COLO829 (cell line): ENCODE measurements at places on chromosomes 5 and 9.

DNA sequence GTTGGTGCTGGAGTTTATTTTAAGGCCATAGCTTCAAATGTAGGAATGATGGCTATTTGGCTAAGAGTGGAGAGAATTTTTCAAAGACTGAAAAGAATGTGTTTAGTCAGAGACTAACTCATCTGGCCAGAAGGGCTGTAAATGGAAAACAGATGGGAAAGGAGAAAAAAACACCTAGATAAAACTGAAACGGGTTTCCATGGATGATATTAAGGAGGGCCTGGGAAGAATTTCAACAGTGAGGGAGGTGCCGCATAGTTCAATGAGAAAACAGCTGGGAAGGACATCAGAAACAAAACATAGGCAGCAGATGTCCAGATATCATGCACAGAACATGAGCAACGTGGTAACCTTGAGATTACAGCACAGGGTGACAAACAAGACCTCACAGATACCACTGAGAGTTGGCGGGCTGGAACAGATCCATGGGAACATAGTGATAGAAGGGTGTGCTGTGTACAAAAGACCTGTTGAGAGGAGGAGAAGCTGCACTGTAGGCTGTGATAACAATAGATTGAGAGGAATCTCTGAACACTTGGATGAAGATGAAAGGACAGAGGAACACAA lies 31.2 kb upstream of the RAD23B start:
- peak; percentile 12 for DNase-seq

GRCh38 chr5:116037236-116037822 lies 5.1 kb downstream of the ARL14EPL start:
- DNase-seq = no peak

GRCh38 chr5:179668391-179668790 lies 12.4 kb downstream of the CBY3 start:
- no peak for DNase-seq

- no peak for DNase-seq
Observed at GRCh38 chr9:89489548-89490530, 8.1 kb downstream of the SEMA4D start.

- no peak for DNase-seq
Observed at GRCh38 chr5:158591301-158591863, 508.3 kb downstream of the EBF1 start.

GRCh38 chr9:10268531-10269485 lies 344.0 kb downstream of the PTPRD start:
- DNase-seq = peak; percentile 31

DNA sequence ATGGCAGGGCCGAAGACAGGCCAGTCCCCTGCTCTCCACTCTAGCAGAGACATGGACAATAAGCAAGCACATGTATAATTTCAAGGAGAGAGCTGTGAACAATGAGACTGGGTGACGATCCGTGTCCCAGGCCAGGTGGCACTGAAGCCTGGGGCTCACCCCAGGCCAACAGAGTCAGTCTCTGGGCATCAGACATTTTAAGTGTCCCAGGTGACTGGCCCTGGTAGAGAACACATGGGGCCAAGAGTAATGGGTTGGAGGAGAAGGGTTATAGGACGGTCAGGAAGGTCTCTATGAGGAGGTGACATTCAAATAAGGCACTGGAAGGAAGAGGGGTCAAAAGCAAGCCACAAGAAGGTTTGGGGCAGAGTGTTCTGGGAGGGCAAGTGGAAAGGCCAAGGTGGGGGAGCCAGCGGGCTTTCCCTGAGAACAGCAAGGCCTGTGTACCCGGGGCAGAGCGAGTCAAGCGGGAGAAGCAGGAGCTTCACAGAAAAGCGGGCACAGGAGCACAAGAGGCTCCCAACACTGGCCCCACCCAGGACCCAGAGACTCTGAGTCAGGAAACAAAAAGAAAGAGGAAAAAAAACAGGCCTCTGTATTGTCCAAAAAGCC lies 1.1 kb upstream of the AKNA start:
- DNase-seq = no peak

DNA sequence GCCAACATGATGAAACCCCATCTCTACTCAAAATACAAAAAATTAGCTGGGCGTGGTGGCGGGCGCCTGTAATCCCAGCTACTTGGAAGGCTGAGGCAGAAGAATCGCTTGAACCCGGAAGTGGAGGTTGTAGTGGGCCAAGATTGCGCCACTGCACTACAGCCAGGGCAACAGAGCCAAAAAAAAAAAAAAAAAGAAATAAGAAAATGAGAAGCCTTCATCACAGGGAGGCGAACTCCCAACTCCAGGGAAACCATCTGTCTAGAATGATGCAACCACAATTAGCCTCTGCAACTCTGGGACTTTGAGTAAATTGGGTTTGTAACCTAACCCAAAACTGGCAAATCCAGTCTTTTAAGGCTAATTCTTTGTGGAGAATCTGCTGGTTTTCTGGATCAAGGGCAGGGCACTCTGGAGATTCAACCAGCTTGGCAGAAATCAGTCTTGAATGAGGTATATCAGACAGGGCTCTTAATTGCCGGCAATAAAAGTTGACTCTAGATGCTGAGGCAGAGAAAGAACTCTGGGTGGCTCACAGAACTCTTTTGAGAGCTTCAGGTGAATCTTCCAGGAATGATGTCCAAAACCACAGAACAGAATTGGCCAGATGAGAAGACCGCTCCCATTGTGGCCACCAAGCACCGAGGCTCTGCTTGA lies 9.9 kb downstream of the S100Z start:
- DNase-seq = no peak

DNA sequence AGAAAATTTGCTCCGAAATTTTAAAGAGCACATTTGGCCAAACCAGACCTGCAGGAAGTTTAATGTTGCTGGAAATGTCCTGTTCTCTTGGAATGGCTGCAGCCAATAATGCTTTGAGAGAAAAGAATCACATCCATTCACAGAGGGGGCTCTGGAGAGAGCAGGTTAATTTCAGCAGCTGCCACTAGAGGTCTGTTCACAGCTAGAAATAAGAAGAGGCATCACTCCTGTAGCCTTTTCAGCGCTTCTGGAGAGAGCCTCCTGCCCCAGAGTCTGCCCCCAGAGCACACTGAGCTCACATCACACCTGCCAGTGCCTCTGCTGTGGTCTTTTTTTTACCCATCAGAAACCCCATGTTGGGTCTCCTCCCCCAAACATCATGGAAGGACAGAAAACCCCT lies 124.8 kb upstream of the RAD23B start:
- peak; percentile 79 for DNase-seq

GRCh38 chr5:143073766-143074165 lies 303.6 kb downstream of the ARHGAP26 start:
- peak; percentile 61 for DNase-seq

DNA sequence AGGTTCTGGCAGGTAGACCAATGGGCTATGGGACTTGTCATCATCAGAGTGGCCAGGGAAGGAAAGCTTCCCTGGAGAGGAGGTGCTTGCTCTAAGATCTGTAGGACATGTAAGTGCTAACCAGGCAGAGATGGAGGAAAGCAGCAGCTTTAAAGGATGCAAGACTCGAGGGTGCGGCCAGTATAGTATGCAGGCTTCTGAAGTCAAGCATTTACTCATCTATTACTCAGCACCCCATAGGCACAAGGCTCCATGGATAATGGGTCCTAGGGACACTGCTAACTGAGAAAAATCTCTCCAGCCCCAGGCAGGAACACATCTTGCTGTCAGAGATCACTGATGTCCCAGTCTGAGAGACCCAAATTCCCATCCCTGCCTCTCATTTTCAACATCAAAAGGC lies 49.7 kb downstream of the WWC1 start:
- no peak for DNase-seq

GRCh38 chr5:44969825-44970224 lies 161.1 kb downstream of the MRPS30 start:
- DNase-seq = no peak

- no peak for DNase-seq
Observed at GRCh38 chr5:40853632-40854192, 12.5 kb downstream of the CARD6 start.

GRCh38 chr9:32378496-32378895 lies 5.9 kb upstream of the ACO1 start:
- DNase-seq = peak; percentile 82

GRCh38 chr5:76165711-76166374 lies 82.7 kb downstream of the SV2C start:
- no peak for DNase-seq
